Spinal cord (tissue), 10 donors: ENCODE measurements at places on chromosomes 6 and 20. TPM values are rescaled to one million over a fixed set of nuclear protein-coding genes. Genes with fewer than 3 reads are reported as not detected.

Gene PTGIS
- 18.4 TPM for total RNA-seq

Gene DCDC2
- total RNA-seq = 7.9 TPM

DNA sequence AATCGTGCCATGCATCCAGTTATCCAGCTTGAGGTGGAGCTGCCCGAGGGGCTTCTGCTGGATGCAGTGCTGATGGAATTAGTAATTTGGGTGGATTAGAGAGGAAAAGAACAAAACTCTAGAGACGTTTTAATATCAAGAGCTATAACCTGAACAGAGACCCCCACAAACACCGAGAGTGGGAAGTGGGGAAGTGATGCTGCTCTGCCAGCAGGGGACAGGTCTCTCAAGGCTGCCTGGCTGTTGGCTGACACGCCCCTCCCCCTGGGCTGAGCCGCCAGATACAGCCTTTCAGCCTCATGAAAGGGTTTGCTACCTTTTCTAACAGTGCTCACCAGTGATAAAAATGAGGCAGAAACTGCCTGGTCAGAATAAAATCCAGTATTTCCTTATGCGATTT is 9.6 kb downstream of the LEMD2 start:
- DNase-seq = peak; percentile 51

Gene CCN6
- not detected for total RNA-seq

DNA sequence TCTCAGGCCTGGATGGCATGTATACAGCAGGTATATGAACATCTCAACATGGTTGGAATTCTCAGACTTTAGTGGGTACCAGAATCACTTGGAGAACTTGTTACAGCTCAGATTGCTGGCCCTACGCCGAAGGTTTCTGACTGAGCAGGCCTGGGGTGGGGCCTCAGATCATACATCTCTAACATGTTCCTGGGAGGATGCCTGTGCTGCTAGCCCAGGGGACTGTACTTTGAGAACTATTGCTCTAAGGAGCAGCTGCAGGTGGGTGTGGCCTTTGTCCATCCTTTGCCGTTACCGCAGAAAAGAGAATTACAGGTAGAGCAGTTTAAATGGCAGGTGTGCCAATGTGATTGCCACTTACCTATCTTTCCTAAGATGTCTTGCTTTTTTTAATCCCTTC is 310.5 kb upstream of the JAG1 start:
- no peak for DNase-seq

DNA sequence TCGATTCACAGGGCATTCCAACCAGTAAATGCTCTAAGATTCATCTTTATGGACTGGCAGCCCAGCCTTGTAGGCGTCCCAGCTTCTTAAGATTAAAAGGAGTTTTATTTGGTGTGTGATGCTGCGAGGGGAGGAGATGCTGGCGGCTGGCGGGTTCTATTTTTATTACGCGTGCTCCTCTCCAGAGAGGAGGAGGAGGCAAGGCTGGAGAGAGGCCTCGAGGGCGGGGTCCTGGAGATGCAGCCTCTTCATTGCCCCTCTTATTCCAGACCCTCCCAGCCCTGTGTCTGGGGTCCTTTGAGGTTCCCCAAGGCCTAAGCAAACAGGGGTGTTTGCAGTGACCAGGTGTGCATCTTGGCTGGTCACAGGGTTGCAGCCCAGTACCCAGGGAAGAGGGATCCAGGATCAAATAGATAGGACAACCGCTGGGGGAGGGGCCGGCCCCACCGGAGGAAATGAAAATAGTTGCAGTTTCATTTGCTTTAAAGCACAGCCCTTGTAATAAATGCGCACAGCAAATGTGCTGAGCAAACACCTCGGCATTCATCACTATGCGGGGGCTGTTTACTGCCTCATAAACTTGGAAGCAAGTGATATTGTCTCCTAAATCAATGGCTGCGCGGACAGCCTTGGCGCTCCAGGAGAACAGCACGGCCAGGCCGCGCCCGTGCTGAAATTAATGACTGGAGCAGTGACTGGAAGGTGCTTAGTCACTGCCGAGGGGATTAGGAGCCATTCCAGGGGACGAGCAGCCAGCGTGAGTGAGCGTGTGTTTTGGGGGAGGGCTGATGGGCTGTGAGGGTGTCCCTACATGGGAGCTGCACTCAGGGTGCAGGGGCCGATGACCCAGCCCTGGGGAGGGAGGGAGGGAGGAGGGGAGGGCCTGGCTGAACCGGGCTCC is 83.0 kb downstream of the TMEM242 start:
- DNase-seq = no peak

DNA sequence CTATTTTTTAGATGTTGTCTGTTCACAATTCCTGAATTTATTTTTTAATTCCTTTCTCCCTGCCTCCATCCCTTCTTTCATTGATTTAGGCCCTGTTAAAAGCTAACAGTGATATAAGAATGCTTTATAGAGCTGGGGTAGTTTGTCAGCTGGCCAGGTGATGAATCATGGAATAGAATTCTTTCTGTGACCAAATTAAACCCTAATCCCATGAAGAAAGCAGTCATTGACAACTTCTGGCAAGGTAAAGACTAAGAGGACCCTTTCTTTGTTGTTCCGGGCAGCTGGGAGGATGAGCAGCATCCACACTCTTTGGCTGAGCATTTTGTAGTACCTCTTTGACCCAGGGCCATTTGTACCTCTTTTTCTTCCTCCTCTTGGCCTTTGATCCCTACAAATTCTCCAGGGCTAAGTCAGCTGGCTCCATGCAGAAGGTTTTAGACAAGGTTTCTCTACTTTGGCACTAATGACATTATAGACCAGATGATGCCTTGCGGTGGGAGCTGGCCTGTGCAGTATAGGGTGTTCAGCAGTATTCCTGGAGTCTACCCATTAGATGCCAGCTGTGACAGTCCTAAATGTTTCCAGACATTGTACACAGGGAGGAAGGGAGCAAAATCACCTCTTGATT is 102.9 kb downstream of the SLX4IP start:
- no peak for DNase-seq

Gene ARMC2
- total RNA-seq = 13.6 TPM

Gene PBOV1
- total RNA-seq = not detected

DNA sequence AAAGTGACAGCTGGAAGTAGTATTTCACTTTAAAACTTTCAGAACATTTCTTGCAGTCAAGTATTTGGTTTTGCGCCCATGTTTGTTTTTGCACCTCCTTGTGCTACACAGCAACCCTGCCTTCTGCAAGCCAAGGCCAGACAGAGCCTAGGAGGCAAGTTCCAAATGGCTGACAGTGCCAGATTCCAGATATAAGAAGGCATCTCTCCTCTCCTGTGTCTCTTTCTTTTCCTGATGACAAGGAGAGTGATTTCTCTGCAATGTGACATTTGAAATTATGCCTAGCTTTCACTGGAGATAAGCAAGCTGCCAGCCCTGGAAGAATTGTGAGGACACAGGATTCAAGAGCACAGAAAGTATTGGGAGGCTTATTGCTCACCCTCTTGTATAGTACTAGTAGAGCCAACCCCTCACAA is 149.1 kb upstream of the TENT5A start:
- DNase-seq = no peak

- no peak for DNase-seq
Measured at GRCh38 chr6:1250489-1251197, 61.3 kb upstream of the FOXQ1 start.

GRCh38 chr6:41894366-41895299 is 542 bp downstream of the USP49 start:
- DNase-seq = peak; percentile 73

Gene RBM24
- 3.5 TPM for total RNA-seq

- DNase-seq = no peak
Measured at GRCh38 chr6:158293122-158293521, 19.1 kb upstream of the TULP4 start.

Gene LTA
- total RNA-seq = 0.11 TPM

DNA sequence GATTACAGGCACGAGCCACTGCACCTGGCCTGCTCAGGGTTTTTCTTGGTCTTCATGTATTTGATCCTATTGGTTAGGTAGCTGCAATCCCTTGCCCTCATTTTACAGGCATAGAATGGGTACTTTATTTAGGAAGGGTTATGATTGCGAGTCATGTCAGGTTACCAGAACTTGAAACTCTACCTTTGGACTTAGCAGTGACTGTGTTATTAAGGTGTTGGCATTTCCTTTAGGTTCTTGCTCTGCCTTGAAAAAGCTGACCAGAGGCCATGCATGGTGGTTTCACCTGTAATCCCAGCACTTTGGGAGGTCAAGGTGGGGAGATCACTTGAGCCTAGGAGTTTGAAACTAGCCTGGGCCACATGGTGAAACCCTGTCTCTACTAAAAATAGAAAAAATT is 24.5 kb downstream of the JARID2 start:
- no peak for DNase-seq

- peak; percentile 51 for DNase-seq
Measured at GRCh38 chr6:158060455-158061360, 79.0 kb downstream of the SYNJ2 start.

- DNase-seq = no peak
Measured at GRCh38 chr20:47656318-47656717, 129.0 kb downstream of the SULF2 start.

GRCh38 chr6:138805016-138805765 is 9.3 kb downstream of the ECT2L start:
- no peak for DNase-seq

Gene NT5E
- total RNA-seq = 15.7 TPM

GRCh38 chr20:54058420-54059139 is 11.8 kb downstream of the BCAS1 start:
- DNase-seq = no peak

DNA sequence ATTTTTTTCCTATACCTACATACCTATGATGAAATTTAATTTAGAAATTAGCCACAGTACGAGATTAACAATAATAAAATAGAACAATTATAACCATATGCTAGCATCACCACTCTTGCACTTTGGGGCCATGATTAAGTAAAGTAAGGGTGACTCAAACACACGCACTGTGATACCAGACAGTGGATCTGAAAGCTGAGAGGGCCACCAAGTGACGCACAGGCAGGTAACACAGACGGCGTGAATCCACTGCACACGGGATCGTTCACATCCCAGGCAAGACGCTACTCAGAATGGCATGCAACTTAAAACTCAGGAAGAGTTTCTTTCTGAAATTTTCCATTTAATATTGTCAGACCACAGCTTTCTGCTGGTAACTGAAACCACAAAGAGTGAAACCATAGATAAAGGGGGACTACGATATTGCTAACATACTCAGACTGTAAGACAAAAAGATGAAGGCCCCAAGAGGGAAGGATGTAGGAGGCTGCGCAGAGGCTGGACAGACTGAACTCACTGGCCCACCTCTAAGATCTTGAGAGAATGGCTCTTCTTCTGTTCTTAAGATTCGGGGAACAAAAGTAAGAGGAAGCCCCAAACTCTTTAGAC is 17.9 kb downstream of the RRBP1 start:
- DNase-seq = no peak

Gene ELOVL2
- total RNA-seq = 31.8 TPM

- no peak for DNase-seq
Measured at GRCh38 chr20:44041001-44041400, 126.3 kb downstream of the TOX2 start.

Gene C20orf144
- total RNA-seq = not detected

GRCh38 chr20:43191946-43192863 is 2.5 kb upstream of the PTPRT start:
- no peak for DNase-seq

DNA sequence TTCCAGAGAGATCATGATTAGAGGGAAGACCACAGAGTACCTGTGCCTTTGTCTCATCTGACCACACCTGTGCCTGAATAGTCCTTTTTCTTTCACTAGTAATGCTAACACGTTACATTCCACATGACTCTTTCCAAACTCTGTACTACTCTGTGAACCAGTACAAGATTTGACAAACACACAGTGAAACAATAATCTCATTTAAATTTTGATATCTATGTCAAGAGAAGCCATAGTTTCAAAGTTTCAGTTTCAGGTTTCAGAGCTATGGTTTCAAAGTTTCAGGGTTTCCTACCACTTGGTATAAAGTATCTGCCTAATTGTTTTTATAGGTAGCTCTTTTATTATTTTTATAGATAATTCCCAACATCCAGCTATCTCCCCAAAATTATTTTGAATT is 62.0 kb upstream of the PHACTR2 start:
- no peak for DNase-seq

Gene GJA10
- total RNA-seq = not detected

Gene HLA-DQA2
- total RNA-seq = 0.17 TPM

Gene OPRM1
- total RNA-seq = 20.9 TPM

DNA sequence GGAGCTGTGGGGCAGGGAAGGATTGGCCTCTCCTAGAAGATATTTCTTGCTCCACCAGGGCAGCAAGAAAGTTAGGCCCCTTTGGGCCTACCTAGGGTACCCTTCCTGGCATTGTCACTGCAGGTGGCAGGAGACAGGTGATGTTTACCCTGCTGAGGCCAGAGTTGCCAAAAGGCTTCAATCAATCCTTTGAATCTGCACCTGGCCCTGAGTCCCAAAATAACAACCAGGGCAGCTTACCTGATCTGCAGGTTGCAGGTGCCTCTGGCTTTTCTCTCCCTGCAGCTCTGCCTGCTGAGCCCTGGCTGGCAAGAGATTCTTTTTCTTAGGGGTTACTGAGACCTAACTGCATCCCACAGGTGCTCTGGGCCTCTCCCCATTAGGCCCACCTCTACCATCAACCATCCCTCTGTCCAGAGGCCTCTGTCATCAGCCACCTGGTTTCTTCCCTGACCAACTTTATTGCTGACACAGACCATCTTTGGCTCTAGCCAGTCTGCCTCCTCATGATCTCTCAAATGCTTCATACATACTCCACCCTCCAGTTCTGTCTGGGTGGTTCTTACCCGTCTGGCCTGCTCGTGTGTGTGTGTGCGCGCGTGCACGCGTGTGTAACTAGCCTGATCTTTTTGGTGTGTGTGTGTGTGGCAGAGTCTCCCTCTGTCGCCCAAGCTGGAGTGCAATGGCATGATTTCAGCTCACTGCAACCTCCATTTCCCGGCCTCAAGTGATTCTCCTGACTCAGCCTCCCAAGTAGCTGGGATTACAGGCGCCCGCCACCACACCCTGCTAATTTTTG is 13.7 kb downstream of the BCL2L1 start:
- DNase-seq = no peak

- DNase-seq = peak; percentile 97
Measured at GRCh38 chr20:14337400-14338171, at the start of gene FLRT3. Gene FLRT3 (minus strand): TSS chr20:14337612. CDS start chr20:14327506, 10,106 bp downstream.

DNA sequence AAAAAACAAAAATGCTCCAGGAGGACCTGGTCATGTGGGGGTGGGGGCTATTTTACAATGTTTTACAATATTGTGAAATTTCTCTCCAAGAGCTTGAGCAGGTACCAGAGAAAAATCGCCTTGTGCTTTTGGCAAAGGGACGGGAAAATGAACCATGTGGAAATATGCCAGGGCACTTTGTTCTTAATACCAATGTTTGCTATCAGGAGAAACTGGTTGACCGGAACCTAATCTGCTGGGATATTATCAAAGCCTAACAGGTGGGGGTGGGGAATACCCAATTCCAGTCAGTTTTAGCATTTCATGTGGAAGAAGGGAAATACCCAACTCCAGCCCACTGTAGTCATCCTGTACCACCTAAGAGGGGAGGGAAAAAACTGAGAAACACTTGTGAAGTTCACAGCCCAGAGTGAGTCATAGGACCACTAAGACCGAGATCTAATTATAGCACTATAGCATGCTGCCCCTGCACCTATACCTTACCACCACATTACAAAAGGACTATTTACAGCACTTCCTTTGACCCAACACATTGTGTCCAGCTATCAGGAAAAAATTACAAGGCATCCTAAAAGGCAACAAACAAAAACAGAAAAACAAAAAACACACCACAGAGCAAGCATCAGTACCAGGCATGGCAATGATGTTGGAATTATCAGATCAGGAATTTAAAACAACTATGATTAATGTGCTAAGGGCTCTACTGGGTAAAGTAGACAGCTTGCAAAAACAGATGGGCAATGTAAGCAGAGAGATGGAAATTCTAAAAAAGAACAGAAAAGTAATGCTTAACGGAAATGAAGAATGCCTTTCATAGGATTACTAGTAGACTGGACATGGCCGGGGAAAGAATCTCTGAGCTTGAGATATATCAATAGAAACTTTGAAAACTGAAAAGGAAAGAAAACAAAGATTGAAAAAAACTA is 84.1 kb upstream of the POPDC3 start:
- DNase-seq = no peak
